ENCODE measurements at places on chromosomes 7 and 10.
A peak's percentile ranks its signal among the peaks of the same experiment; 100 is the strongest.

- peak; percentile 50 for DNase-seq
Observed at GRCh38 chr10:14601872-14602725, 172.6 kb downstream of the FAM107B start.

DNA sequence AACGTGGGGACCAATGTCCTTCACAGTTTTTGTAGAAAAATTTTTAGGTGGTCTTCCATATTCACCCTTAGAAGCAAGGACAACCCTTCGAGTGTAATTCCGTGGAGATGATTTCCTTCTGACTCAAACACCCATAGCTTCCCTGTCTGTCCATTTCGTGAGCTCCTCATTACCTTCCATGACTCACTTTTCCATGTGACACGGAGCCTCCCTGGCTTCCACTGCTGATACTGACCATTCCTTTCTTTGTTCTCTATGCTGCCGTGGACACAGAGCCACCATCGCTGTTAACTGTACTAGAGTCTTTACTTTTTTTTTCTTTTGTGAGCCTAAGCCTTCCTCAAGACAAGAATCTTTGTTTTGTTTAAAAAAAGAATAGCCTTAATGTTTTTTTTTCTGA, 12.5 kb upstream of the ARMS2 start:
- DNase-seq: no peak

DNA sequence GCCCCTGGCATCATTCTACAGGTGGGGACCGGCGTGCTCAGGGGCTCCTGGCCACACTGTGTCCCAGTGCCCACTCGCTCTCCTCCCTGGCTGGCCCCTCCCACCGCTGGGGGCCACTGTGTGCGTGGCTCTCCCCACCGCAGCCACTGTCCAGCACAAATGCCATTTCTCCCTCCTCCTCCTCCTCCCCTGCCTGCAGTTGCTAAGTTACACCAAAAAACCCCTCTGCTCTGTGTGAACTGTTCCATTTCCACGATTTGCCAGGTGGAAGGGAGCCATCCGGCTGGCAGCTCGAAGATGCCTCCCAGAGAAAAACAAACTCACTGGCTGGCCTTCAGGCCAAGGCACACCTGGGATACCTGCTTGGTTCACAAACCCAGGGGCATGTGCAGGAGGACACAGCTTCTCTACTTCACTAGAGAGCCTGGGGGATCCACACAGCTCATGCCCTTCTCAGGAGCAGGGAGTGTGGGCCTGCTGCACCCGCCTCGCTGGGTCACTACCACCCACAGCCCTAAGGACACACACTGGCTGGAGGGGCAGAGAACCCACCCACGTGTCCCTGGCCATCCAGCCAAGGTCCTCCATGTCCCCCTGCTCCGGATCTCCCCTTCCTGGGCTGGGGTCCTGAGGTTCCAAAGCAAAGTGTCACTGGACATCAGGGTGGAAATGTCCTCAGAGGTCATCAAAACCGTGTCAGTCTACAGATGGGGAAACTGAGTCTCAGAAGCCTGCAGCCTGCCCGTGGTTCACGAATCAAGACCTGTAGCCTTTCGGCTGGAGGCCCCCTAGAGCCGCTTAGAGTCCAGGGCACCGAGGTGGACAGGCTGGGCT, 1.7 kb downstream of the RASGEF1A start:
- no peak for DNase-seq

- no peak for DNase-seq
Observed at GRCh38 chr7:94041529-94041928, 37.4 kb upstream of the BET1 start.

GRCh38 chr10:91012502-91012901, 91.6 kb upstream of the ANKRD1 start:
- DNase-seq: no peak

DNA sequence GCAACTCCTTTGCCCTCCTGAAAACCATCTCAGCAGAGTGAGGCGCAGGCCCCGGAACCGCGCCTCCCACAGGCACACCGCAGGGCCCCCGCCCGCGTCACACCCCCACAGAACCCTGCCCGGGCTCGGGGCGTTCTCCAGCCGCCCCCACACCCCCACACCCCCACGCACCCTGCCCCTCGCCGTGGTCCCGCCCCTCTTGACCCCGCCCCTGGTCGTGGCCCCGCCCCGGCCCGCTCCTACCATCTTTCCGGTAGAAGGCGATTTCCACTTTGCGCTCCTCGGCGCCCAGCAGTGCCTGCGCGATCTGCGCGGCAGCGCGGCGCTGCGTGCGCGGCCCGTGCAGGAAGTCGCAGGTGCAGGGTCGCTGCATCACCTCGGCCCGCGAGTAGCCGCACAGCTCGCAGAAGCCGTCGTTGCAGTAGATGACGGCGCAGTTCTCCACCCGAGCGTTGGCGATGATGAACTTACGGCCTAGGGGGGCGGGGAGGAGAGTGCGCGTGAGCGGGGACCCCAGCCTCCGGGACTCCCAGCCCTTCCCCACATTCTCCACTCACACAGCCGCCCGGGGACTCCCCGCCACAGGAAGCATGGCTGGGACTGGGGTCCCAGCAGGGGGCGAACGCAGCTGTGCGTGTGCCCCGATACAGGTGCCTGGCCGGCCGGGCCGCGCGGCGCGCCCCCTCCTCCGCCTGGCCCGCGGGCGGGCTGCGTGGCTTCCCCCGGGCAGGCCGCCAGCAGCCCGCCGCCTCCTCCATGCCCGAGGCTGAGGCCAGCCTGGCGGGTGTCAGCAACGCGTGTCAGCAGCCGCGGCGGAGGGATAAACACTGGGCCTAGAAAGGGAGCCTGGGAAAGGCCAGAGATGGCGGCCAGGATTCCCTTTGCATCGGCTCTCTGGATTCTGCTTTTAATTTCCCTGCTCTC, 3.4 kb downstream of the KCNH2 start:
- peak; percentile 78 for DNase-seq

DNA sequence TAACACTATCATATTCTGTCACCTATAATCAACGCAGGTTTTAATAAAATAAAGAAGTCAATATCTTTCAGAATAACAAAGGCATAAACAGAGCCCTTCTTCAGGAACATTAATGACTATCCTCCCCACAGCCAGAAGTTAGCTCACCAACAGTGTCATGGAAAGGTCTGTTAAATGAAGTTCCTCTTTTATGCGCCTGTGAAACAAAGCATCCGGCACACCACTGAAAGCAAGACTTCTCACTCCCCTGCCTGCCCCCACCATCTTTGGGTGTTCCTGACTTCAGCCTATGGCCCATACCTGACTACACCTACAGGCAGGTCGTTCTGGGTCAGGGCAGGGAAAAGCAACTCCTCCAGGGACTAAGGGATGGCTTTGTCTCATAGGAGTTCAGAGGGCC, 205.4 kb downstream of the FANK1 start:
- DNase-seq: no peak

DNA sequence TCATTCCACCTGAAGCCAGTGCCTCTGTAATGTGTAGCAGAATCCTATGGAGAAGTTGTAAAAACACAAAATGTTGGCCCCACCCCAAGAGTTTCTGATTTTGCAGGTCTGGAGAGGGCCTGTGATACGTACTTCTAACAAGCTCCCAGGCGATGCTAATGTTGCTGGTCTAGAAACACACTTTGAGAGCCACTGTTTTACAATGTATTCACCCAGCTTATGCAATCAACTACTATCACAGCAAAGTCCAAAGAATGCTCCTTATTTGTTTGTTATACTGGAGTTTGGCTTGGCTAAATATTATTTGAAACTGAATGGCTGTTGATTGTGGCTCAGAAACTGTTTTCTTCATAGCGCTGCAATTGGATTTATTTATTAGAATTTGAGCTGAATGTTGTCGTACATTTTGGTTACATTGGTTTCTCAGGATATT, 44.3 kb downstream of the DNAJB9 start:
- DNase-seq: no peak

GRCh38 chr10:43691485-43691884, 42.8 kb upstream of the ZNF32 start:
- DNase-seq: no peak

DNA sequence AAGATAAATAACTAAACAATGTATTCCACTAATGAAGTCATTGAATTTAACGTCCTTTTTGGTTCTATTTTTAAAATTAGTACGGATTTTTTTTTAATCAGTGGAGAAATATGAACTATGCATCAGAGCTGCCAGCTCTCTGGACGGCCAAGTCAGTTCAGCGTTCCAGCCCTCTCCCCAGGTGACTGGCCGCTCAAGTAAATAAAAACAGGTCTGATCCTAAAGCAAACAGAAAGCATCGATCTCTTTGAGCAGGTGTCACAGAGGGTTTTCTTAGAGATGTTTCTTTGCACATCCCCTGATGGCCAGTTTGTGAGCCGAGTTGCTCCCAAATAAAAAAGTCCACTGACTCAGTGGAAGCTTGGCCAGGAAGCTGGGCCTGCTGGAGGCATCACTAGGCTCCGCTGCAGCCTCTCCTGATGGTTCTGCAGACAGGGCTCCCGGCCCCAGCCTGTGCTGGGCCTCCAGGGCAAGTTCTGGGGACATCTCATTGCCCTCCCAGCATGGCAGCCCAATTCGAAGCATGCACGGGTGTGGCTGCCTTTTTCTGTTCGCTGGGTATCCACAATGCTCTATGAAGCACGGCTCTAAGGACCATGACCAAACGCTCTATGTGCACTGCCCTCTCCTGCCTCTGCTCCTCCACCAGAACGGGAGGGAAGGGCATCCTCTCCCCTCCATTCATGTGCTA, 74.7 kb upstream of the PPP2R2D start:
- DNase-seq: no peak

DNA sequence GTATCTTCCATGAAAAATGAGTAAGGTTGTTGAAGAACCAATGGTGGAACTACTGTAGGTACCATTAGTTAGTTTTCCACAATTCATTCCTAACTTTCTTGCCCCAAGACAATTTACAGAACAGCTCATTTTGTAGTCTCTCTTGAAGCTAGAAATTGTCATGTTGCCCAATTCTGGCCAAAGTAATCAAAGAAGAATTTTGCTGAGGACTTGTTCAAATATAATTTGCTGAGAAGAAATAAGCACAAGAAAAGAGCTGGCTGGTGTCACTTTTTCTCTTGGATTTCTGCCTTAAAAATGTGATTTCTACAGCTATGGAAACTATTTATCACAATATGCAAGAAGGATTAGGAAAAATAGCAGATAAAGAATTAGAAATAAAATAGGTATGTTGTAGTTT, 199.2 kb upstream of the SEMA3A start:
- no peak for DNase-seq

DNA sequence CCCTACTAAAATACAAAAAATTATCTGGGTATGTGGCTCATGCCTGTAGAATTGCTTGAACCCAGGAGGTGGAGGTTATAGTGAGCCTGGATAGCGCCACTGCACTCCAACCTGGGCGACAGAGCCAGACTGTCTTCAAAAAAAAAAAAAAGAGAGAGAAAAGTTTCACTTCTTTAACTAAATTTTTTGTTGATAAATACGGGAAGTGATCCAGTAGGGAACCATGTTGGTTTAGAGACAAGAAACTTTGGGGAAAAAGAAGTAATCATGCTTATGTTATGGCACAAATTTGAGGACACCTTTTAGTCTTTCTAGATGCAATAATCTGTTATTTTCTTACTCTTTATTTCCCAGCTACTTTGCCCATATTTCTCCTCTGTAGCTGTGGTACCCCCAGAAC, 309.7 kb downstream of the TYW1 start:
- DNase-seq: no peak

DNA sequence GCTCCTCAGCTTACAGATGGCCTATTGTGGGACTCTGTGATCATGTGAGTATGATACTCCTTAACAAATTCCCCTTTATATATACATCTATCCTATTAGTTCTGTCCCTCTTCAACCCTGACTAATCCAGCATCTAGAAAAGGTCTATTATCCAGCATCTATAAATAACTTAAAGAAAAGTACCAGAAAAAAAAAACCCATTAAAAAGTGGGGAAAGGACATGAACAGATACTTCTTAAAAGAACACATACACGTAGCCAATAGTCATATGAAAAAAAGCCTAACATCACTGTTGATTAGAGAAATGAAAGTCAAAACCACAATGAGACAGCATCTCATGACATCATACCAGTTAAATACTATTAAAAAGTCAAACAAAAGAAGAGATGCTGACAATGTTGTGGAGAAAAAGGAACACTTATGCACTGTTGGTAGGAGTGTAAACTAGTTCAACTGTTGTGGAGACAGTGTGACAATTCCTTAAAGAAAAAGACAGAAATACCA, 549.5 kb upstream of the GRM3 start:
- DNase-seq: no peak

DNA sequence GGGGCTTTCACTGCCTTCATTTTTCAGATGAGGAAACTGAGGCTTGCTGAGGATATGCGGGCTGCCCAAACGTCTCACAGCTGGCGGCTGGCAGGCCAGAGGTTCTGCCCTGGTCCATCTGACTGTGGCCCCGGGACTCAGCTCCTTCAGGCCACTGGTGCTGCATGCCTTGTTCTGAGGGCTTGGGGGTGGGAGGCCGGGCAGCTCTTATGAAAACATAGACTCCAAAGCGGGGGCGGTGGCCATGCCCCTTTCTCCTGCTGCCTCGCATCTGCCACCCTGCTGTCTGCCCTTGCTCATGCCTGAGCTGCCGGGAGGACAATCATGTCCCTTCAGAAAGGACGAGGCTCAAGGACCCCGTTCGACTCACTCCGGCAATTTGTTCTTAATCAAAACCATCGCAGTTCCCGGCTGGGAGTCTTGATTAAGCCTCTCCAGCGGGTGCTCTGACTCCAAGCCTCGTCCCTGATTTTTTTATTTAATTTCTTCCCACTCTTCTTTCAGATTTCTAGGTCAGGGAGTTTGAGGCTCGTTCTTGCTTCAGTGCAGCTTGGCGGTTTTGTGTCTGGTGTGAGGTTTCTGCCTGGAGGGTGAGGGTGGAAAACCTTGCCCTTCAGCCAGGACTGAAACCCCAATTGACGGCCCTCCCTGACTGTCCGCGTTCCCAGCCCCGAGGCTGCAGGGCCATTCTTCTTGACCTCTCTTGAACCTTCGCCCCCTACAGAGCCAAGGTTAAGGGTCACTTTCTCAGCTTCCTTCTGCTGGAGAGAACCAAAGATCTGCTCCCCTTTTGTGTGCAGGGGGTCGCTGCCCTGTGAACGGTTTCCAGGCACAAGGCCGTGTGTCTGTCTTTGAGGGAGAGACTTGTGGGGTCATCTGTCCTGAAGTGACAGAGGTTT, 120.8 kb downstream of the DNAJB6 start:
- no peak for DNase-seq

GRCh38 chr10:6739530-6740174, 159.6 kb upstream of the PRKCQ start:
- no peak for DNase-seq

GRCh38 chr10:83724471-83725241, 414.7 kb upstream of the GHITM start:
- no peak for DNase-seq

Measured in T-helper 1 cell (primary cell).